ENCODE measurements at places on chromosomes 5 and 9.

GRCh38 chr9:81082221-81082620, 607.1 kb downstream of the TLE1 start:
- no peak for DNase-seq

DNA sequence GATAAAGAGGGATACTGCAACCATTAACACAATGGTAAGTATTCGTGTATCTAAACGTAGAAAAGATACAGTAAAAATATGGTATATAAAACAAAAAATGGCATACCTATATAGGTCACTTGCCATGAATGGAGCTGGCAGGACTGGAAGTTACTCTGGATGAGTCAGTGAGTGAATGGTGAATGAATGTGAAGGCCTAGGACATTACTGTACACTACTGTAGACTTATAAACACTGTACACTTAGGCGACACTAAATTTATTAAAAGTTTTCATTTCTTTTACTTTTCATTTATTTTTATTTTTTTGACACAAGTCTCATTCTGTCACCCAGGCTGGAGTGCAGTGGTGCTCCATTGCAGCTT, 14.1 kb downstream of the TDRD7 start:
- DNase-seq, result no peak

DNA sequence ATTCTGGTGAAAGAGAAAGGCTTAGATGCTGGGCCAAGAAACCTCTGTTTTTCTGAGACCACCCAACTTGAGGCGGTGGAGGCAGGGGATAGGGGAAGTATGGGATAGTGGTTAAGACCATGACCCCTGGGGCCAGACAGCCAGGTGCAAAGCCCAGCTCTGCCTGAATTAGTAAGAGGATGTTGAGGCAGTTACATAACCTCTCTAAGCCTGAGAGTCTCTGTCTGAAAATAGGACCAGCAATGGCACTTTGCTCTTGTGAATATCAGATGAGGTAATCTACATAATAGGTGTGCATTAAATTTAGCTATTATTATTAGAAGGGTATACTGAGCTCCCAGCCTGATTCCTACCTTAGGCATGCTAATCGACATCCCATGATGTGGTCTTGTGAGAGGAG, 68.2 kb downstream of the DOCK2 start:
- DNase-seq, result no peak

- no peak for DNase-seq
Measured at GRCh38 chr5:35302544-35302943, 72.3 kb upstream of the PRLR start.

DNA sequence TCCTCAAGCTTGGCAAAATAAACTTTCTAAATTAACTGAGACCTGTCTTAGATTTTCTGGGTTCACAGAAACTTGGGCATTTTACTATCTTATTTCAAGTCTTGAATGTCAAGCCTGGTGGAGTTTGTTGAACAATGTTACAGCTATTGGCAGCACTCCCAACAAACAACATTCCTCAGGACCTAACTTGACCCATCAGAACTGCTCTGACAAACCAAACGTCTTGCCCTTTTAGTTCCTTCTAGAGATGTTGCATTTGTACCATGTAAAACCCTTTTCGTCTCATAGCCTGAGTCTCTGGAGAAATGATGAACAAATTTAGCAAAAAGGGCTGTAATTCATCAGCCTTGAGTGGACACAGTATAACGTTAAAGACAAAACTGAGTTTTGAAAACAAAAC, 51.1 kb downstream of the GNA14 start:
- DNase-seq, result no peak

- no peak for DNase-seq
Measured at GRCh38 chr9:113644321-113644720, 180.8 kb downstream of the RGS3 start.

DNA sequence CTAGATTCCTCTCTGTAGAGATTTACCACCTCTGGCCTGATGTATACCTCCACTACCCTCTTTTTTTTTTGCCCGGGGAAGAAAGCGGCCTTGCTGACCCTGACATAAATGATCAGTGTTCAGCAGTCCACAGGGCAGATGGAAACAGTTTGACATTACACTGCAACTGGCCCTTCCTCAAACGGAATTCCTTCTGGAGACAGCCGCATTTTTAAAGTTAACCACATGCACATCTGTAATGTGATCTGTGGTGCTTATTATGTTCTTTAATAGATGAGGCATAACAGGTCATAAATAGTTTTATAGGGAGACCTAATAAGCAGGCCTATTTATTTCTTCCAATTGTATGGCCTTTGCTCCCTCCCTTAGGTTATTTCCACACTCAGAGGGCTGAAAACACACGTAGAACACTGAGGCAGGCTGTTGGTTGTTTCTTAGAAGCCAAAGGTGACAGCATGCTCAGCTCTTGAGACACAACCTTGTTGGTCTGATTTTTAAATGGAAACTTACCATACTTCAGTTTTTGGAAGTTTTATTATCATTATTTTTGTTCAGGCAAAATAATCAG, 84.0 kb upstream of the APC start:
- DNase-seq, result no peak

- no peak for DNase-seq
Measured at GRCh38 chr5:173920866-173921555, 32.9 kb downstream of the CPEB4 start.

DNA sequence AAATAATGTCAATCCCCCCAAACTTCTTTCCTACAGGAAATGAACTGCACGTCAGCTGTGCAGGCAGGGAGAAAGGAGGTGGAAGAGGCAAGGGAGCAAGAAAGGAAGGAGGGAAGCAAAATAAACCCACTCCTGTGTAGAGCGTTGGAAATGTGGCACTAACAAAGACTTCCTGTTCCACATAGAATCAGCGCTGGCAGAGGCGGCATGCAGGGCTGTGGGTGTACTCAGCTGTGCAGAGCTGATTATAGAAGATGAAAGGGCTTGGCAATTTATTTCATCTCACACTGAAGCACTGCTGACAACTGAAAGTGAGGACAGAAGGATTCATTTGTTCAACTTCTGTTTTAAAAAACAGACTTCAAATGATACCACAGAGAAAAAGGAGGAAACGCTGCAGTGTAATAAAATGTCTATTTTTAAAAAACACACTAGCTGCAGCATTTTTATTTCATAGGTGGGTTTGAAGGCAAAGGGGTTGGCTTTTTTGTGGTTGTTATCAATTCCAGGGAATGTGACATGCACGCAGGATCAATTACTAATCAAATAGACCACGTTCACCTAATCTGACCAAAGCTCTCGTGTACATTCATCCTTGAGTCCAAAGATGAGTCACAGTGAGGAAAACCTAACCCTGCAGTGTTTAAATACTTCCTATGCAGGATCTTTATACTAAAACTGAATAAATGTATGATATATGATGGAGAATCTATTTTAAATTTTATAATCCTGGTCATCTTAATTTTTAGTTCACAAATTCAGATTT, 583.5 kb downstream of the ZNF608 start:
- no peak for DNase-seq

GRCh38 chr5:74289691-74290090, 350.8 kb downstream of the ENC1 start:
- no peak for DNase-seq

- DNase-seq, result no peak
Measured at GRCh38 chr9:129745200-129745599, 7.6 kb downstream of the PTGES start.

DNA sequence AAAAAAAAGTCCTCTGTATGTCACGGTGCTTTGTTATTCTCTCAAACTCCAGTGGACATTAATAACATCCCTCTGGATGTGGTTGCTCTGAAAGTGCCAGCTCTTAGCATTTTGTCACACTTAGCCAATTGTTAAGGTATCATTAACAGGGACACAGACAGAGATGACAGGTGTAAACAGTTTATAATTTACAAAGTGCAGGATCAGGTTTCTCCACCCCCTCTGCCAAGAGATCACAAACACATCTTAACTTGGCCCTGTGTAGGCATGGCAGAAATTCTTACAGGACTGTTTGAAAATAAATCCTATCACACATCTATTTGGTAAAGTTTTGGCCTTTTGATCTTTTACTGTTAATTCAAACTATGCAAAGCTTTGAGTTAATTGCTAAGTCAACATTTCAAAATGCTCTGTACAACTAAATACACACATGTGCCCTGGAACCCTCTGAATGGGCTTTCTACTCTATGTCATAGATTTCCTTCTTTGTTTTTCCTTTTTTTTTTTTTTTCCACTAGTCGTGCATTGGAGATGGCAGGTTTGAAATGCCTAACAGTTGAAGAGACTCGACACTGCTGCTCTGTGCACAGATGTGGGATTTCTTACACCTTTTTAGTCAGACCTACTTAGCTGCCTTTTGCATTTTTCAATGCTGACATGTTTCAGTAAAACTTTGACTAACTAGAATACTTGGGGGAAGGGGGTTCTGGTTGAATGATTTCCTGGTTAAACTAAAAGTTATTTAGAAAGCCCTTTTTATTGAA, 41.7 kb downstream of the SEMA6A start:
- no peak for DNase-seq

GRCh38 chr9:137325124-137325523, 23.1 kb upstream of the NRARP start:
- no peak for DNase-seq

GRCh38 chr9:40909821-40910220, 218.7 kb downstream of the FOXD4L6 start:
- DNase-seq, result no peak

DNA sequence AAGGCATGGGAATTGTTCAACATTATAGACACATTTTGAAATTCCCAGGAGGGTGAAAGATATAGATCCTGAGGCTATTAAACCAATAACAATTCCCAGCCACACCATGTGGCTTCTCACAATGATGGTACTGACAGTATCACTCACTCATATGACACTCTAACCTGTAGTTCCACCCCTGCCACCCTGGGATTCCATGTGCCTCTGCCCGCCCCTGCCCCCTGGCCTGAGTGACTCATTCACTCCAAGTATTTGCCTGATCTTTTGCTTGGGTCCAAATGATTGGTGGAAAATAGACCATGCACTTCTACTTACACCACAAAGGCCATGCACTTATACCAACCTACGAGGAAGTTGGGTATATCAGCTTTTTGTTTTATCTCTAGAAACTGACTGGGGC, 305.2 kb upstream of the DAB2 start:
- no peak for DNase-seq

DNA sequence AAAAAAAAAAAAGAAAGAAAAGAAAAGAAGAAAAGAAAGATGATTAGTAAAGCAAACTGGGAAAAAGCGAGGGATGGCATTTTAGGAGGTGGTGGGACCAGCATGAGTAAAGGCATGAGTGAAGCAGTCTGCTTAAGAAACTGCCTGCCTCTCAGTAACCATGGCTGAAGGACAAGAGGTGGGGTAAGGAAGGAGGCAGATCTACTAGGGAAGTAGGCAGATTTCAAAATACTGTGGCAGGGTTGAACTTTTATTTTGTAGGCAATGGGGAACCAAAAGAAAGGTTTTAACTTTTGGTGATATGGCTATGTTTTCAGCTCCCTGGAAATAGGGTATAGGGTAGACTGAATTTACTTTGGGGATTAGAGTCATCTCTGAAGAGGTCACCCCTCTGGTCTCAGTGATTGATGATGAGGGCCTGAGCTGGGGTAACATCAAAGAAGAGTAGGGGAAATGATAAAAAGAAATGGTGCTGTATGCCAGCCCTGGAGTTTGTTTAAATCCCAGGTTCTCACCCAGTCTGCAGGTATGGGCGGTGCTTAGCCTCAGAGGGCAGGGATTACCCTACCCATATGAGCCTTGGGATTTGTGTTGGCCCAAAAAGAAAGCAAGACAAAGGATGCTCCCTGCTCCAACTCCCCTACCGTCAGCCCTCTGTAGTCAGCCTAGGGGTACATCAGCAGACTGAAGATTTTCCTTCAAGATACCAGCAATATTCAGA, 316.2 kb downstream of the CWC27 start:
- no peak for DNase-seq

DNA sequence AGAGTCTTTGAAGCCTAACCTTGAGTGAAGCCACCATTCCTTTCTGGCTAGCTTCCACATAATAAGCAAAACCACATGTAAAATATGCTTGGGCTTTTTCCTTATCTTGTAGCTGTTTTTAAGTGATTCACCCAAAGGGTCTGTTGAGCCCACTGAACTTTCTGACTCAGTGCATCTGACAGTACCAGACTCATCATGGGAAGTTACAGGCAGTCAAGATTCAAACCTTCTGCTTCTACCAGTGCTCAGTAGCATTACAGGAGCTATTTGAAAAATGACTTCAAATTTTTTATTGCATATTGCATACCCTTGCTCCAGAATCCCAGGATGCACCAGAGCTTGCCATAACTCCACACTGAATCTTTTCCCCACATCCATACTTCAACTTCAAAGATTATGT, 87.5 kb upstream of the PTPRD start:
- no peak for DNase-seq

DNA sequence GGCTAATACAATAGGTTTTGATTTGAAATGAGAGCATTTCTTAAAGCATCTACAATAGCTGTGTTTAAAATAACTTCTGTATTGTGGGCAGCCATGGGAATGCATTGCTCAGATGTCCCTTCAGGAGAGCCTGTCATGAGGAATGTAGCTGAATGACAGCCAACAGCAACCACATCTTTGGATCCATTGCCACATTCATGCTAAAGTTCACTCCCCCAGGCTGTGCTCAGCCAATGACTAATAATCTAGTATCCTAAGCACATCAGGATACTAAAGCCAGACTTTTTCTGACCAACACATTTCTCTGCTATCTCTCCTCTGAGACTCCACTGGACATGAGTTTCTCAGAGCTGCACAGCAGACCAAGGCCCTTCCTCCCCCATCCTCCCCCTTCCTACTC, 45.5 kb downstream of the HTR1A start:
- no peak for DNase-seq

DNA sequence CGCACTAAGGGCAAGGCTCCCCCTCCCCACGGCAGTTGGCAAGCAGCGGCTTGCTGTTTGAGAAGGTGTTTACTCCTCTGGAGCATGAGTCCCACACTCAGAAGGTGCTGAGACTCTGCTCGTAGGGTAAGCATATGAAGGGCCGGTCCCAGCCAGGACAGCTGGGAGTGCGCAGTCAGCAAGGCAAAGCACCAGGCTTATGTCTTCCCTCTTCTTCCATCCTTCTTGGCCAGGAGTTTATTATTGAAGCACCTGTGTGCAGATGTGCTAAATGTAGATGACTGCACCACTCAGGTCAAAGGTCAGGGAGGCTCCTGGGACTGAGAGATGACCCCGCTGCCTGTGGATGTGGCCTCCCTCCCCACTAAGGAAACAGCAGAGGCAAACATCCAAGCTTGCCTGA, 27.0 kb upstream of the CDKN2AIPNL start:
- no peak for DNase-seq

- no peak for DNase-seq
Measured at GRCh38 chr9:122056484-122056883, 36.6 kb downstream of the TTLL11 start.

- DNase-seq, result no peak
Measured at GRCh38 chr5:93512799-93513198, 68.2 kb downstream of the NR2F1-AS1 start.

Data from stimulated activated CD4-positive, alpha-beta T cell treated with anti-CD3 and anti-CD28 coated beads, Interleukin-12 subunit alpha, Interleukin-12 subunit beta, amount 100 ng/mL, for 4 hours (primary cell).